ENCODE measurements at places on chromosomes 1 and 21.
A peak's percentile ranks its signal among the peaks of the same experiment; 100 is the strongest.

GRCh38 chr1:68328490-68328889, 96.2 kb upstream of the WLS start:
- no peak for DNase-seq

GRCh38 chr1:243713470-243714186, 136.4 kb downstream of the AKT3 start:
- no peak for DNase-seq

DNA sequence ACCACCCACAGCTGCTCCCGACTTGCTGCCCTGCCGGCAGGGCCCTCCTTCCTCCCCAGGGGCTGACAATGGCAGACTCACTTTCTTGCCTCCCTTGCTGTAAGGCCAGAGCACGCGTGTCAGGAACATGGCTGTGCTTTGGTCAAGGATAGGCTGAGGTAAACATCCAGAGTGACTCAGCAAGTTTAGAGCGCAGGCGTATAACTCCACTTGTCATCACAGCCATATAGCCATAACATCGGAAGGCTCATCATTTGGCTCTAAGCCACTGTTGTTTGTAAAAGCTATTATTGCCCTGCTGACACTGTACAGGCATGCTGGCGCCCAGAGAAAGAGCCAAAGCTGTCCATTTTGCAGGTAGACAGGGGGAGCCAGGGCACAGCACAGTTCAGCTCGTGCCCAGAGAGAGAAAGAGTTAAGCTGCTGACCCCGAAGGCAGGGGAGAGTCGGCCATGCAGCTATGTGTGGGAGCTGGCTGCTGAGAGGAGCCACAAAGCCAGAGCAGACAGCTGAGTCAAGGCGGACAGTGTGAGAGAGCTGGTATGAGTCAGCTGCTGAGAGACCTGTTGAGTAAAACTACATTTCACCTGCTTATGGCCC, 60.6 kb downstream of the GNG4 start:
- peak; percentile 53 for DNase-seq

- DNase-seq, result peak; percentile 65
Measured at GRCh38 chr21:33360881-33361602, 36.3 kb downstream of the IFNAR1 start.

Data from mammary epithelial cell (primary cell).